Stimulated activated CD8-positive, alpha-beta memory T cell treated with anti-CD3 and anti-CD28 coated beads, Interleukin-15, amount 100 ng/mL, for 48 hours (primary cell): ENCODE measurements at places on chromosomes 3 and 15.

GRCh38 chr15:92781925-92782453 lies 118.1 kb upstream of the CHD2 start:
- DNase-seq = no peak

DNA sequence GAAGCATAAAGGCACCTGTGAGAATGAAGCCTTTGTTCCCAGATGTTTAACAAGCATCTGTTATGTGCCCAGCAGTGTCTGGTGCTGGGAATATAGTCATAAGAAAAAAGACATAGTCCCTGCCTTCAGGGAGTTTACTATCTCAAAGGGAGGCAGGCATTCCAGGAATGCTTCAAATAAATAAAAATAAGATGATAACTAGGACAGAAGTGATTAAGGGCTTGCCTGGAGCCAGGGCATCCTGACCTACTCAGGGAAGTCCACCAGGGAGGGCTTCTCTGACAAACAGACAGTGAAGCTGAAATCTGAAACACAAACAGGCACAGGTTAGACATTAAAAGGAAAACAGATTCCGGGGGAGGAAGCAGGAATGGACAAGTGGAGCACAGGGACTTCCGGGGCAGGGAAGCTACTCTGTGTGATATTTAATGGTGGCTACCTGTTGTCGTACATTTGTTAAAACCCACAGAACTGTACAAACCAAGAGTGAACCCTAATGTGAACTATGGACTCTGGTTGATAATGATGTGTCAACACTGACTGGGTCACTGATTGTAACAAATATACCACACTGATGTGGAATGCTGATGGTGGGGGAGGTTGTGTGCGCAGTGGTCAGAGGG lies 53.3 kb downstream of the ITGB5 start:
- DNase-seq = no peak

- no peak for DNase-seq
Observed at GRCh38 chr15:59399465-59400102, 26.9 kb upstream of the MYO1E start.

DNA sequence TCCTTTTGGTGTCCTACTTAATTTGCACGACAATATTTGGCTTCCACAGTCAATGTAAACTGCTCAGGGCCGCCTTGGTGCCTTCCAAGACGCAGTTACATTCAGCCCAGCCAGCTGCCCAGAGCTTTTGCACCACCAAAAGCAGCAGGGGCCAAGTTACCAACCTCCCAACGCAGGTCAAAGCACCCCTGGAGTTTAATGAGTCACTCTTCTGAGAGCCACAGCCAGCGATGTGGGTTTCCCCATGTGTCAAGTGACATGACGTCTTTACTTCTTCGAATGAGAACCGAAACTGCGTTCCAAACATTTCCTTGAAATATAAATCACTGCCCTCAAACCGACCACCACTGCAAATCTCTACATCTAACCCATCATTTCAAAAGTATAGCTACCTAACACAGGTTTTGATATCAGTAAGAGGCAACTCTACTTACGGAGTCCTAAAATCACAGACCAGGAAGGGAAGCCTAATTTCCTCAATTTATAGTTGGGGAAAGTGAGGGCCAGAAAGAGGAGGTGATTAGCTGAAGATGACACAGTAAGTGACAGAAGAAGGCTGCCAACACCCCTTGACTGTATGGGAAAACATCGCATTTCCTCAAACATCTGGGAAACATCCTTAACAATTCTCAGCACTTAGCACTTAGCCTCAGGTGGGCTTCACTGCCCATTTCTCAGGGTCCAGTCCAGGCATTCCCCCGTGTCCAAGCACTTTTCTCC lies 24.5 kb downstream of the MB21D2 start:
- DNase-seq = peak; percentile 66

GRCh38 chr3:184942735-184943134 lies 130.8 kb downstream of the VPS8 start:
- DNase-seq = no peak

DNA sequence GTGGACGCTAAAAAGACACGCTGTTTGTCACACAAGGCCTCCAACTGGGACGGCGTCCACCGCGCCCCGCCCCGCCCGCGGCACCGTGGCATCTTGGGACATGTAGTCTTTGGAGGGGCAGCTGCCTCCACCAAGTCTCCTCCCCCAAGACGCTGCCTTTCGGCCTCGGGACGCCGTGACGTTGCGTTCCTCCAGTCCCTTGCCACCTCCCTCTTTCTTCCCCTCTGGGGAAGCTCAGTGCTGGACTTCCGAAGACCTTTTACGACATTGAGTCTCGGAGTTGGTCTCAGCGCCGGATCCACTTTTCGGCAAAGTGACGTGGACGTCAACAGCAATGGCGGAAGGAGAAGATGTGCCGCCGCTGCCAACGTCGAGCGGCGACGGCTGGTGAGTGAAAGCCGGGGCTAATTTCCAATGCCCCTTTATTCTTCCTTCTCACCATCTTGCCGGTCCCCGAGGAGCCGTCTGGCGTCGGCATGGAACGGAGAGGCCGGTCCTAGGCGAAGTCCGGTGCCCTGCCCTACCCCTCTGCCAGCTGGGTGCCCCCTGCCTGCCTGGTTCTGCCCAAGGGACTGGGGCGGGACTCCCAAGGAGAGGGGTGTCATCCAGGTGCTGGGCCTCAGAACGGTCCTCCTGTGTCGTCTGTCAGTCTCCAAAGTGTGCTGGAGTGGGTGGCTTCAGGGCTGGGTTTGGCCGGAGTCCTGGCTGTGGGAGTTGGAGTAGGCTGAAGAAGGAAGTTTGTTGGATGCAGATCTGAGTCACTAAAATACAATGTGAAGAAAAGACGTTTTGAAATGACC lies at the start of gene TBC1D23:
TSS of gene TBC1D23 (plus strand) at position 308 of the 800 bp plus-strand sequence. CDS start at position 335, 27 bp downstream.
- DNase-seq = peak; percentile 96

- no peak for DNase-seq
Observed at GRCh38 chr3:95899494-95899893, 914.9 kb upstream of the EPHA6 start.

GRCh38 chr3:156609546-156609945 lies 54.6 kb upstream of the SSR3 start:
- no peak for DNase-seq

DNA sequence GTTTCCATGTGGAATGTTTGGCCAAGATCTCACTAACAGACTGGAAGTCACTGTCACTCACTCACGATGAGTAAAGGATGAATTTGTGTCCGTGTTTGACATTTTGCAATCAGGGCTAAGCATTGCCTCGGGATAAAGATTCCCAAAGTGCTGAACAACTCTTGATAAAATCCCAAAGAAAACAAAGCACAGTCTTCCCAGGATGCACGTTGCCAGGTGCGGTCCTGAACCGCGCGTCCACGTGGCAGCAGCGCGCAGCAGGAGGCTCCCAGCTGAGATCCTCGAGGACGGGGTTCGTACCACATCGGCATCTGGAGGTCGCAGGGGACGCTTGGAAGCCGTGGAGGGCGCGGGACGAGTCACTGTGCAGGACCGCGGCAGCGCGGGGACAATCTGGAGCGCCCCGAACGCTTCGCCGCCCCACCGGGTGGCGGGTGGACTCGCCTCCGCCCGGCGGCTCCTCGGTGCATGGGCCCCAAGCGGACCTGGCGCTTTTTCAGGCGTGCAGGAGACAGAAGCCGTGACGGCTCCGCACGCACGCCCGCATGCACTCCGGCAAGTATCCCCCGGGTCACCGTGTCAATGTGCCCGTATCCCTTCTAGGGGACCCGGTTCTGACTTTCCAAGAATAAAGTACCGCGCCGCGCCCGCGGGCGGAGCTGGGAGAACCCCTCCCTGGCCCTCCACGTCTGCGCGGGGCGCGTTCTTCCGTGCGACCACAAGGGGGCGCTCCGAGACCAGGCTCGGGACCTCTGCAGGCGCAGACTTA lies 17.7 kb downstream of the CPN2 start:
- DNase-seq = peak; percentile 78

DNA sequence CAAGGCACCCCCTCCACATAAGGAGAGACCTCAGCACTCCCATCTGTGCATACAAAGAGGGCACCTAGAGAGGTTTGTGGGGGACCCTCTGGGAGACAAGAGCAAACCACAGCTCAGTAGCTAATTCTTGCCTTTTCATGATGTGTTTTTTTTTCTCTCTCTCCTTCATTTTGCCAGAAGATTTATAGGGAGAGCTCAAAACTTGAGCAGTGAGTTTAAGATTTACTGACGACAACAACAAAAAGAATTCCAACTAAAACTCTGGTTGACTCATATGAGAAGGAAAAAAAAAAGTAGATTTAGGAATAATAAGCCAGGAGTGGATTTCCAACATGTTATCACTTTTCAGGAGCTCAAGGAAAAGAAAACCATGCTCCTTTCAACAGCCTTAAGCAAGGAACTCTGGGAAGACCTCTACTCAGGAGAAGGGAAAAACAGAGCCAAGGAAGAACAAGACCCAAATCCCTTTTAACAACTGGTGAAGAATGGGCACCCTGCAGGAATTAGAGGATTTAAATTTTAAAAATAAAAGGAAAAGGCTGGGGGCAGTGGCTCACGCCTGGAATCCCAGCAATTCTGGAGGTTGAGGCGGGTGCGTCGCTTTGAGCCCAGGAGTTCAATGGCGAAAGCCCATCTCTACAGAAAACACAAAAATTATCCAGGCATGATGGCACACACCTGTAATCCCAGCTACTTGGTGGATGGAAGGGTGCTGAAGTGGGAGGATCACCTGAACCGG lies 58.2 kb upstream of the RAD18 start:
- no peak for DNase-seq

DNA sequence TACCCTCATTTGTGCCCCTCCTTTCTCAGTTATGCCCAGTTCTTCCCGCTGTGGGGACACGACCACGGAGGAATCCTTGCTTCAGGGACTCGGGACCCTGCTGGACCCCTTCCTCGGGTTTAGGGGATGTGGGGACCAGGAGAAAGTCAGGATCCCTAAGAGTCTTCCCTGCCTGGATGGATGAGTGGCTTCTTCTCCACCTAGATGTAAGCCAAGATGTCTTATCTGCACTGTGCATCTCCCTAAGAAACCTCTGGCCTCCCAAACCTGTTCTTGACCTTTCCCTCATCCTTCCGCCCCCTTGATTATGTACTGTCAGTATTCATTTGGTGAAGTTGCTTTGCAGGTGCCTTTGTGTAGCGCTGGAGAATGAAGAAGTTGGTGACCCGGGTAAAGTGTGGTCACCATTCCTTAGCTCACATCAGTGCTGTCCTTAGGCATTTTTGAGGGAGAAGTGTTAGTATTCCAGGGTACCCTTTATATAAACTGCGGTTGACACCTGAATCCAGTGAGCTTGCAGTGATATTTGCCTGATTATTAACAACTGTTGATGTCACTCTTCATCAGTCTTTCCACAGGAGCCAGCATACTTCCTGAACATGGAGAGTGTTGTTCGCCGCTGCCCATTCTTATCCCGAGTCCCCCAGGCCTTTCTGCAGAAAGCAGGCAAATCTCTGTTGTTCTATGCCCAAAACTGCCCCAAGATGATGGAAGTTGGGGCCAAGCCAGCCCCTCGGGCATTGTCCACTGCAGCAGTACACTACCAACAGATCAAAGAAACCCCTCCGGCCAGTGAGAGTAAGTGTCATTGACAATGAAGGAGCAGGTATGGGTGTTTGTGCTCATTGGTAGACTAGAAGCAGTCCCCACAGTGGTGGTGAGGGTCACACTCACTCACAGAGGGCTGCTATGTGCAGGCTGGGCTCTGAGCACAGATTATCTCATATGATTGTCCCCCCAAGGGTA lies 966 bp downstream of the ALAS1 start:
- DNase-seq = no peak

GRCh38 chr3:190366133-190366532 lies 21.8 kb upstream of the CLDN16 start:
- no peak for DNase-seq

GRCh38 chr3:156483426-156483825 lies 71.5 kb downstream of the SSR3 start:
- no peak for DNase-seq

DNA sequence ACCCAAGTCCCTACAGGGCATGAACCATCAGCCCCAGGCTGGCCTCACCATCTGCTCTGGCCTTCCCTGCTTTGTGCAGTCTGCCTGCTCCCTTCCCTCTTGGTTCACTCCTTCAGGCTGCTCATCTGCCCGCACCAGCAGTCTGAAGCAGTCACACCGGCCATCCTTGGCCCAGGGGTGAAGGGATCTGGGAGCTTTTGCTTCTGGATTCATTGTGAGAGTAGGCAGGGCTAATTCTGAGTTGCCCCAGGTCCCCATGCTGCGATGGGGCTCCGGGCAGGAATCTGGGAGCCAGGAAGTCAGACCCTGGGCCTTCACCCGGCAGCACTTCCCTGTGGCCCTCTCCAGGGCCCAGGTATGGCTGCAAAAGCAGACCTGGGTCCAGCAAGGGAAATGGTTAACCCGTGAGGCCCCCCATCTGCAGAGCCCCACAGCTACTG lies 99.7 kb downstream of the VGLL4 start:
- DNase-seq = no peak

- no peak for DNase-seq
Observed at GRCh38 chr3:150260398-150260710, 147.7 kb upstream of the TSC22D2 start.

DNA sequence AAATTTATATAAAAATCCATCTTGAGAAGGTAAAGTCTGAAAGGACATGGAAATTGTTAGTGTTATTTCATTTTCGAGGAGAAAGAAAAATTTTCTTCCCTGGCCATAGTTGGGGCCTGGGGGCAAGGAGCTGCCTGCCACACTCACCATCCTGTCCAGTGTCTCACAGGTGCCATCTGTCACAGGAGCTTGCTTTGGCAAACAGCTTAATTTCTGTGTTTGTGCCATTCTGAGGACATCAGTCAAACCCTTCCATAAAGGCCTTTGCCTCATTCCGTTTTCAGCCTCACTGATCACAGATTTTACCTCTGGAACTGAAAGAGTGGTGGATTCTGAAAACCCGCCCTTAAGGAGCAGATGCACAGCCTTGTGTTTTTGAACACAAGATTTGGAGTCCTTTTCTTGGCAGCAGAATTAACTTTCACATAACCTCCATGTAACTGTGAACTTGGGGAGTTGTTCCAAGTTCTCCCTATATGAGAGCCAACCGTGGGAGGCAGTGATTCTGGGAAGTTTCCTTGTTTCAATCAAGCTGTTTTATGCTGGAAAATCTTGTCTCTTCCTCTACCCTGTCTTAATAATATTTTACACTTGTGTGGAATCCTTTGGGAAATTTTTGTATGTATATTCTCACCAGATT lies 254.7 kb downstream of the CACNA2D3 start:
- DNase-seq = no peak

DNA sequence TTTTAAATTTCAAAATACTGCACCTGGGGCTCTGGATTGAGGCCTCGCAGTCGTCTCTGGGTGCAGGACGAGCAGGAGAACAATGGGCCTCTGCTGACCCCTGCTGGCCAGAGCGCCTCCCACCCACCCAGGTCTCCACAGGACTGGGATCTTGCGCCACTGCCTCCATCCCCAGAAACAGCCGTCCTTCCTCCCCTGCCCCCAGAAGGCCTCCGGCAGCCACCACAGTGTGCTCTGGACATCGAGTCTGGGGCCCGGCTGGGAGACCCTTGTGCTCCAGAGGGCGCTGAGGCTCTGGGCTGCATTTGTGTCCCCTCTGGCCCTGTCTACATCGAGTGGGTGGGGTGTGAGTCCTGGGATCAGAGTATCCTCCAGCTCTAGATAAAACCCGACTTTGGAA lies 6.7 kb upstream of the ACSBG1 start:
- DNase-seq = peak; percentile 68

DNA sequence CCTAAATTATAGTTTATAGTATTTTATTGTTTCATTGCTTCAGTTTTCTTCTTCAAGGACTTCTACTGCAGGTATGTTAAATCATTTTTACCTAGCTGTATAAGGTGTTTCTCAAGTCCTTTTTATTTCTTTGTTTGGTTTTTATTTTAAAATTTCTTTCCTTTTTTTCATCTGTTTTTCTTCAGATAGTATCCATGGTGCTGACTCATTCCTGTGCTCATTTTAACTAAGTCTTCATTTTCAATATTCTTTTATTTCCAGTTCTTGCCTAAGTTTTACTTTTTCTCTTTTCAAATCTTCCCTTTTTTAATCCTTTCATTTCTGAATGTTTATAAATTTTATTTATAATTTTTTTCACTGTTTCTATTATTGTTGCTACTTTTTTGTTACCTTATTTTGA lies 42.3 kb upstream of the STIMATE start:
- no peak for DNase-seq
